ENCODE measurements at places on chromosomes 16 and 17. TPM values are rescaled to one million over a fixed set of nuclear protein-coding genes. Genes with fewer than 3 reads are reported as not detected.

The SOX8 gene
- polyA plus RNA-seq: 1.6 TPM

The OTOP2 gene
- not detected for polyA plus RNA-seq

The NUBP1 gene
- polyA plus RNA-seq: 34.3 TPM

The ABCA10 gene
- not detected for polyA plus RNA-seq

DNA sequence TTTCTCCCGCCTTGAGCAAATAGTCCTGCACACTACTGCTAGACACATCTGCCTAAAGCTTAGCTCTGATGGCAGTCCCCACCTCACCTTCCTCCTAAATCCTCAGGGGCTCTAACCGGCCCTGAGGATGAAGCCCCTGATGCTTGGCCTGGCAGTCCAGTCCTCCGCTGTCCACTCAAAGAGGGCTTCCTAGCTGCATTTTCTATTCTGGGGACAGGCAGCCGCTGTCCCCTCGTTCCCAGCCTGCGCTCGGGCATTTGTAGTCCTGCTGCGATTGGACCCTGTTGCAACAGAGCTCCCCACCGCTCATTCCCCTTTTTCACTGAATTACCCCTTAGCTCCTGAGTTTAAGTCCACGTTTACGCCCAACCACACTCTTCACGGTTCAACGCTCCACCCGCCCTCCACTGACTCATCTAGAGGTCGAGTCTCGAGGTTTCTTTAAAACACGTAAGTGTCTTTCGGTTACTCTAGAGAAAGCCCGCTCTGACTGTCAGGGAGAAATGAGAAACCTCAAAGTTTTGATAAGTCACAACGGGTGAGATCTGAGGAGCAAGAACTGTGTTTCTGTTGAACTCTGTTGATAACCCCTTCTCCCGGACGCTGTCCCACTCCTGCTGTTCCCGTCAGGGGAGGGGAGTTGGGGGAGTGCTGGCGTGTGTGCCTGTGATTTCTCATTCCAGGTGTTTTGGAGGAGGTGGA lies 4.5 kb downstream of the CCR7 start:
- peak overlapping the region; percentile 94 for H3K27ac ChIP-seq
- no peaks in the 10 kb centered on the region for H3K27me3 ChIP-seq
- peaks cover 78% of the 10 kb centered on the region for H3K4me1 ChIP-seq
- peaks cover 50% of the 10 kb centered on the region for H3K36me3 ChIP-seq

GRCh38 chr17:488993-489757 lies 136.6 kb upstream of the RPH3AL start:
- no peaks in the 10 kb centered on the region for H3K36me3 ChIP-seq
- peak; percentile 26 for DNase-seq
- no peaks in the 10 kb centered on the region for H3K27me3 ChIP-seq
- peak overlapping the region; percentile 81 for H3K4me3 ChIP-seq
- peak overlapping the region; percentile 65 for H3K27ac ChIP-seq

DNA sequence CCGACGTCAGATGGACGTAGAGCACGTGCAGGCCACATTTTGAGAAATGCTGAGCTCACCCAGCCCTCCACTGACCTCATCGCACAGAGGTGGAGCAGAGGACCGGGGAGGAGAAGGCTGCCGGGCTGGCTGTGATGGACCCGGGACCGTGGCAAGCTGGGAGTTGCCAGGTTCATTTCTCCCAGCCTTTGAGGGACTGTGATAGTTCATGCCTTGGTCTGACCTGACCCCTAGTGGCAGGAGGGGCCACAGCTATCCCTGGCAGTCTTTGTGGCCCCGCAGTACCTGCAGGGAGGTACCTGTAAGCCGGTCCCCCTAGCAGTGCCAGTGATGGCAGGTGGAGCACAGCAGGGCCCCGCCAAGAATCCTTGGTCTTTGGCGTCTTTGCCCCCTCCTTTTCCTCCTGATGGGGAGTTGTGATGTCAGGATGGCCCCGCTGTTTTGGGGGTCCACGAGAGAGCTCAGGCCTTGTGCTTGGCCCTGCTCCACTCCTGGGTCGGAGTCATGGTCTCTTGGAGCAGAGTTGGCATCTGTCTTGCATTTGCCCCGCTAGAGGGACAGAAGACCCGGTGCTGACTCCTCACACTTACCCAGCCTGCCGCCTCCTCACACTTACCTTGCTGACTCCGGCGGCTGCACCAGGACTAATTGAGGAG lies 50.4 kb downstream of the OR1D5 start:
- H3K27ac ChIP-seq: no peak overlapping the region
- no peak overlapping the region for H3K4me3 ChIP-seq
- H3K36me3 ChIP-seq: peaks cover 52% of the 10 kb centered on the region
- peak; percentile 27 for DNase-seq
